ENCODE measurements at places on chromosomes 7 and 10. TPM values are rescaled to one million over a fixed set of nuclear protein-coding genes. Genes with fewer than 3 reads are reported as not detected.
A peak's percentile ranks its signal among the peaks of the same experiment; 100 is the strongest.

The VGF gene
- total RNA-seq: not detected

The CLDN12 gene
- 45.2 TPM for total RNA-seq

The GBX1 gene
- not detected for total RNA-seq

The INTS15 gene
- 16.4 TPM for total RNA-seq

The ZNF488 gene
- total RNA-seq: 0.08 TPM

The UBN2 gene
- total RNA-seq: 16.7 TPM

The DUS4L gene
- total RNA-seq: 9.7 TPM

The LMOD2 gene
- 1,201 TPM for total RNA-seq

The UCMA gene
- total RNA-seq: not detected

DNA sequence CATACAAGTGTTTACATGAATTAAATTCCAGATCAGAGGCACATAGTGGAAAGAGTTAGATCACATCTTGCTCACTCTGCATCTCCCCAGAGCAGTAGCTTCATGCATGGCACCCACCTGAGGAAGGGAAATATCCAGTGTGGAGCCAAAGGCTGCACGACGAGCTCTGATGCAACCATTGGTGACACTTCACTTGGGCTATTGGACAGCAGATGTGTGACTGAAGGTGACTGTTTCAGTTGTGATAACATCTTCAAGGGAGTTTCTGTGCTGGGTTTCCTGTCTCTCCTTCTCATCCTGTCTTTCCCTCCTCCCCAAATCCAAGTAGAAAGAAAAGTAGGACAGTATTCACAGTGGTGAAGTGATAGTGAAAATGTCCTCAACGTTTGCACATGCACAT is 115.0 kb downstream of the TAF3 start:
- H3K27ac ChIP-seq: no peak overlapping the region
- no peaks in the 10 kb centered on the region for H3K27me3 ChIP-seq
- no peak for DNase-seq
- H3K4me1 ChIP-seq: no peaks in the 10 kb centered on the region

- no peaks in the 10 kb centered on the region for H3K27me3 ChIP-seq
- H3K4me1 ChIP-seq: no peaks in the 10 kb centered on the region
- DNase-seq: no peak
- H3K36me3 ChIP-seq: no peaks in the 10 kb centered on the region
- H3K4me3 ChIP-seq: no peak overlapping the region
Measured at GRCh38 chr10:58350619-58351323, 16.0 kb downstream of the UBE2D1 start.

- H3K36me3 ChIP-seq: no peaks in the 10 kb centered on the region
- H3K4me3 ChIP-seq: no peak overlapping the region
- H3K27ac ChIP-seq: no peak overlapping the region
- H3K4me1 ChIP-seq: no peaks in the 10 kb centered on the region
- no peak for DNase-seq
Measured at GRCh38 chr10:75246506-75246905, 10.7 kb upstream of the COMTD1 start.

GRCh38 chr7:144728551-144728950 is 107.3 kb downstream of the TPK1 start:
- no peaks in the 10 kb centered on the region for H3K27me3 ChIP-seq
- peaks cover 8% of the 10 kb centered on the region for H3K4me1 ChIP-seq
- H3K4me3 ChIP-seq: no peak overlapping the region
- H3K36me3 ChIP-seq: no peaks in the 10 kb centered on the region

DNA sequence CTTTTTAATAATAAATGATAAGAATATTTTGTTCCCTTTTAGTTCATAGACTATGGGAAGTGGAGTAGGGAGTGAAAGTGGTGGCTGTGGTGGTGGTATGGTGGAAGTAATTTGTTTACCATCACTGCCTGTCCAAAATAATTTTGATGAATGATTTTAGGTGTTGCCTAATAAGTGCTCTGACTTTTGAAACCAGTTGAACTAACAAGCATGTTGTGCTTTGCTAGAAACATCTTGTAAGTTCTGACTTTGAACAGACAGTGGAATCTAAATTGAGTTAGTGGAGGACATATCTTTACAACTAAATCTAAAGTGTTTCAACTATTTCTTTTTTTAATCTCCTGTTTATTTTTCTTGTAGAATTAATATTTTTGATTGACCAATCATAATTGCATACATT is 49.7 kb downstream of the ZEB1 start:
- H3K4me1 ChIP-seq: peaks cover 17% of the 10 kb centered on the region
- H3K27me3 ChIP-seq: no peaks in the 10 kb centered on the region
- H3K27ac ChIP-seq: no peak overlapping the region
- peaks cover 3% of the 10 kb centered on the region for H3K36me3 ChIP-seq
- H3K4me3 ChIP-seq: no peak overlapping the region
- no peak for DNase-seq

DNA sequence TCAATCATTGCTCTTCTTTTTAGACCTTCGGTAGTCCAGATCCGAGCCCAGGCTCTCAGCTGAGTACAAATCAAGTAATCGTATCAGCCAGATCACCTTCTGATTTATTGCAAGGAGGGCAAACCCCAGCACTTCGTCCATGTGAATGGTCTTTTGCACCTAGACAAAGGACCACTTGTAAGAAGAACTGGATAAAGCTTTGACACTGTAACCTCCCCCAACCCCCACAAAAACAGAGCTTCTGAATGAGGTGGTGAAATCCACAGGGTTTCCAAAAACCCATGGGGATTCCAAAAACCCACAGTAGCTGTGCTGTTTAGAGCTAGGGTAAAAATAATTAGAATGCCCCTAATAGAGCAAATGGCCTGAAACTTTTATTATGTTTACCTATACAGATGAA is 148.8 kb upstream of the ODAD2 start:
- H3K4me1 ChIP-seq: no peaks in the 10 kb centered on the region
- no peak overlapping the region for H3K4me3 ChIP-seq
- DNase-seq: no peak

- no peaks in the 10 kb centered on the region for H3K27me3 ChIP-seq
- H3K36me3 ChIP-seq: no peaks in the 10 kb centered on the region
- no peak for DNase-seq
- no peaks in the 10 kb centered on the region for H3K4me1 ChIP-seq
- no peak overlapping the region for H3K4me3 ChIP-seq
Measured at GRCh38 chr7:82741493-82741892, 297.9 kb upstream of the CACNA2D1 start.

DNA sequence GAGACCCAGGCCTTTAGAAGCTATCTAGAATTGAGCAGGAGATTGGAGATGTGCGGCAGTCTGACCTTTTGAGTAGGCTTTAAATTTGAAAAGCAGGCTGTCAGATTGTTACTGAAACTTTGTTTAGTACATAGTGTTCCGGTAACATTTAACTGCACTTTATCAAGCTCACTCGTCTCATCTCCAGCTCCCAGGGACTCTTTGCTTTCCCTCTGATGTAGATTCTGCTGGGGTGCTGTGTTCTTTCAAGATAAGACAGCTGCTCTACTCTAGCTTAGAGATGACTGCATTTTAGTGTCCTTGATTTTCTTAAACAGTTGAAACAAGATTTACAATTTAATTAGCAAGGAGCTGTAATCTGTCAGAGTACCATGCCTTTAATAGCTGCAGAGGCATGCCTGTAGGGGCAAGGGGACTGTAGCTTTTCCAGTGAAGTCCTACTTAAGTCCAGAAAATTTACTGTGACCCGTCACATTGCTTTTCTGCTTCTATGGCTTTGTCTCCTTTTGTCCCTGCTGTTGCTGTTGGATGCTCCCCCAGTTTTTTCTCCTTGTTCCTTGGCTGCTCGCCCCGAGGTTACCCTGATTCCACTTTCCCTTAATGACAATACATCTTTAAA is 56.4 kb upstream of the MTPN start:
- no peak overlapping the region for H3K4me3 ChIP-seq
- DNase-seq: peak; percentile 53
- peak overlapping the region; percentile 89 for H3K27ac ChIP-seq
- peaks cover 4% of the 10 kb centered on the region for H3K4me1 ChIP-seq

GRCh38 chr7:4883033-4883371 is 514 bp downstream of the RADIL start:
- H3K27ac ChIP-seq: peak overlapping the region; percentile 93
- peak overlapping the region; percentile 78 for H3K4me3 ChIP-seq

- no peak overlapping the region for H3K27ac ChIP-seq
- no peak for DNase-seq
- no peaks in the 10 kb centered on the region for H3K36me3 ChIP-seq
- no peaks in the 10 kb centered on the region for H3K4me1 ChIP-seq
Measured at GRCh38 chr7:22671177-22671879, 55.7 kb upstream of the IL6 start.

- no peaks in the 10 kb centered on the region for H3K4me1 ChIP-seq
- no peak overlapping the region for H3K27ac ChIP-seq
- no peak overlapping the region for H3K4me3 ChIP-seq
- DNase-seq: no peak
- H3K27me3 ChIP-seq: no peaks in the 10 kb centered on the region
- peaks cover 10% of the 10 kb centered on the region for H3K36me3 ChIP-seq
Measured at GRCh38 chr7:82098414-82098813, 328.6 kb upstream of the HGF start.

GRCh38 chr10:52539463-52539862 is 225.4 kb downstream of the DKK1 start:
- no peak for DNase-seq
- no peaks in the 10 kb centered on the region for H3K4me1 ChIP-seq
- H3K27ac ChIP-seq: no peak overlapping the region

- DNase-seq: no peak
- no peaks in the 10 kb centered on the region for H3K36me3 ChIP-seq
- H3K27ac ChIP-seq: peak overlapping the region; percentile 79
- H3K4me3 ChIP-seq: no peak overlapping the region
- H3K4me1 ChIP-seq: peaks cover 55% of the 10 kb centered on the region
Measured at GRCh38 chr10:3805201-3805790, 20.3 kb upstream of the KLF6 start.

- DNase-seq: no peak
- H3K27me3 ChIP-seq: no peaks in the 10 kb centered on the region
- H3K36me3 ChIP-seq: no peaks in the 10 kb centered on the region
- no peak overlapping the region for H3K27ac ChIP-seq
- H3K4me1 ChIP-seq: no peaks in the 10 kb centered on the region
Measured at GRCh38 chr10:34346516-34347100, 468.5 kb downstream of the PARD3 start.

GRCh38 chr7:45456747-45457524 is 117.2 kb upstream of the ADCY1 start:
- no peaks in the 10 kb centered on the region for H3K36me3 ChIP-seq
- H3K4me3 ChIP-seq: no peak overlapping the region
- no peak overlapping the region for H3K27ac ChIP-seq

DNA sequence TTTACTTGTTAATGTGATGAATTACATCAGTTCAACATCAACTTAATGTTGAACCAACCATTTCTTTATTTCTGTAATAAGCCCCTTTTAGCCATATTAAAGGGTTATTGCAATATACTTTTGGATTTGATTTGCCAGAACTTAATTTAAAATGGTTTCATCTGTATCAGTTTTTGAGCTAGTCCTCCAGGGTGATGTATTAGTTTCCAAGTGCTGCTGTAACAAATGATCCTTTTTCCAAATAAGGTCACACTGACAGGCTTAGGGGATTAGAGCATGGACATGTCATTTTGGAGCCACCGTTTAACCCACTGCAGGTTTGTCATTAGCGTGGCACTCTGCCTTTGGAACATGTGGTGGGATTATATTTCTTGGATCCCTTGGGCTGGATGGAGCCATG is 244.8 kb upstream of the PLPP4 start:
- no peak for DNase-seq
- no peaks in the 10 kb centered on the region for H3K27me3 ChIP-seq
- H3K4me3 ChIP-seq: no peak overlapping the region
- H3K4me1 ChIP-seq: no peaks in the 10 kb centered on the region

- peak overlapping the region; percentile 77 for H3K27ac ChIP-seq
- H3K4me1 ChIP-seq: no peaks in the 10 kb centered on the region
- DNase-seq: no peak
- H3K4me3 ChIP-seq: peak overlapping the region; percentile 64
Measured at GRCh38 chr10:95693071-95693667, 558 bp downstream of the TCTN3 start.

- no peaks in the 10 kb centered on the region for H3K4me1 ChIP-seq
- H3K4me3 ChIP-seq: no peak overlapping the region
- peak overlapping the region; percentile 62 for H3K27ac ChIP-seq
- no peaks in the 10 kb centered on the region for H3K27me3 ChIP-seq
- H3K36me3 ChIP-seq: no peaks in the 10 kb centered on the region
- DNase-seq: no peak
Measured at GRCh38 chr7:14762561-14762960, 140.0 kb downstream of the DGKB start.

DNA sequence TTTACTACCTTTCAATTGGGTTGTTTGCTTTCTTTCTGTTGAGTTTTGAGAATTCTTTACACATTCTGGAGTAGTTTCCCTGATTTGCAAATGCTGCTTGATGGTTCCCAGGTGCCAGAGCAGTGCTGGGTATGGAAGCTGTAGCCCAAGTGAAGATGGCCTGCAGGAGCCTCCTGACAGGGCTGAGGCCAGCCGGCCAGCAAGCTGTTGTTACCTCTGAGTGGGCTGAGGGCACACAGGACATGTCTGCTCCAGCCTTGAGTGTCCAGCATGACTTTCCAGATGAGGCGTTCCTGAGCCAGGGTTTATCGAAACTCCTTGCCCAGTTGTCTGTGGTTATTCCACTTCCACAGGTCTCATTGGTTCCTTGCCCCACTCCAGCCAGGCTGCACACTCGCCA is 164.6 kb upstream of the TNS3 start:
- H3K36me3 ChIP-seq: no peaks in the 10 kb centered on the region
- no peaks in the 10 kb centered on the region for H3K4me1 ChIP-seq
- no peaks in the 10 kb centered on the region for H3K27me3 ChIP-seq
- DNase-seq: no peak
- no peak overlapping the region for H3K4me3 ChIP-seq

GRCh38 chr7:122887848-122888247 is 1.6 kb upstream of the CADPS2 start:
- H3K4me3 ChIP-seq: no peak overlapping the region
- H3K36me3 ChIP-seq: no peaks in the 10 kb centered on the region
- no peaks in the 10 kb centered on the region for H3K4me1 ChIP-seq
- no peak for DNase-seq
- no peak overlapping the region for H3K27ac ChIP-seq
- H3K27me3 ChIP-seq: peaks cover 33% of the 10 kb centered on the region

DNA sequence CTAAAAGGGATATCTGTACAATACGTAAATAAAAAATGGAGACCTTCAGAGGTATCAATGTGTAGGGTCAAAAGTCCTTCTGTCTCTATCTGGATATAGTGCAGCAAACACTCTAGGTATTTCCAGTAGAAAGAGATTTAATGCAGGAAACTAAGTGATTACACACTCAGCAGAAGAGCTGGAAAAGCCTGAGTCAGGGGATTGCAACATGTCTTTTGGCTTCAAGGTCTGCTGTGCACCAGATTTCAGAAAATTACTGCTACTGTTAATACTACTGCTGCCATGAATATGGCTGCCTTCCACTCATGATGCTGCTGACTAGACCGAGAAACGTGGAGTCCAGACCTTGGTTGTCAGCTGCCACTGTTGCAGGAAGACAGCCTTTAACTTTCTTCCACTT is 94.9 kb upstream of the DLX6 start:
- H3K4me3 ChIP-seq: no peak overlapping the region

- no peaks in the 10 kb centered on the region for H3K36me3 ChIP-seq
- no peaks in the 10 kb centered on the region for H3K27me3 ChIP-seq
- no peak overlapping the region for H3K4me3 ChIP-seq
- DNase-seq: no peak
Measured at GRCh38 chr7:114356133-114356532, 58.5 kb upstream of the FOXP2 start.

GRCh38 chr7:139574618-139575337 is 51.3 kb downstream of the CLEC2L start:
- no peaks in the 10 kb centered on the region for H3K27me3 ChIP-seq
- DNase-seq: peak; percentile 36
- no peak overlapping the region for H3K4me3 ChIP-seq
- H3K27ac ChIP-seq: peak overlapping the region; percentile 74
- peaks cover 79% of the 10 kb centered on the region for H3K36me3 ChIP-seq

- no peak overlapping the region for H3K27ac ChIP-seq
- H3K27me3 ChIP-seq: no peaks in the 10 kb centered on the region
- H3K36me3 ChIP-seq: no peaks in the 10 kb centered on the region
- H3K4me3 ChIP-seq: no peak overlapping the region
- no peak for DNase-seq
- no peaks in the 10 kb centered on the region for H3K4me1 ChIP-seq
Measured at GRCh38 chr10:26029858-26030257, 95.8 kb downstream of the MYO3A start.
